ENCODE measurements at places on chromosomes 5 and 9.

DNA sequence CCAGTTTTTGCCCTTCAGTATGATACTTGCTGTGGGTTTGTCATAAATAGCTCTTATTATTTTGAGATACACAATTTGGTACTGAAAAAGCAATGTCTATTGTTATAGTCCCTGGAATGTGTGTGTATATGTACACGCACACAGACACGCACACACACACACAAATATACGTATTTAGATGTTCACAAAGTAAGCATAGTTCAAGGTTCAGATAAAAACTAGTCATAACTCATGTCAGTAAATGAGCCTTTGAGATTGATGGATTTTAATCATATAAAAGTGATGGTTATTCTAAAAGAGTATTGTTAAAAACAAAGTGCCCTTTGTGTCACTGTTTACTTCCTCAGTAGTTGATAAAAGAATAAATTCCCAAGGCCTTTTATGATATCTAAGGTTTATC lies 147.3 kb downstream of the PARP8 start:
- no peak for DNase-seq

DNA sequence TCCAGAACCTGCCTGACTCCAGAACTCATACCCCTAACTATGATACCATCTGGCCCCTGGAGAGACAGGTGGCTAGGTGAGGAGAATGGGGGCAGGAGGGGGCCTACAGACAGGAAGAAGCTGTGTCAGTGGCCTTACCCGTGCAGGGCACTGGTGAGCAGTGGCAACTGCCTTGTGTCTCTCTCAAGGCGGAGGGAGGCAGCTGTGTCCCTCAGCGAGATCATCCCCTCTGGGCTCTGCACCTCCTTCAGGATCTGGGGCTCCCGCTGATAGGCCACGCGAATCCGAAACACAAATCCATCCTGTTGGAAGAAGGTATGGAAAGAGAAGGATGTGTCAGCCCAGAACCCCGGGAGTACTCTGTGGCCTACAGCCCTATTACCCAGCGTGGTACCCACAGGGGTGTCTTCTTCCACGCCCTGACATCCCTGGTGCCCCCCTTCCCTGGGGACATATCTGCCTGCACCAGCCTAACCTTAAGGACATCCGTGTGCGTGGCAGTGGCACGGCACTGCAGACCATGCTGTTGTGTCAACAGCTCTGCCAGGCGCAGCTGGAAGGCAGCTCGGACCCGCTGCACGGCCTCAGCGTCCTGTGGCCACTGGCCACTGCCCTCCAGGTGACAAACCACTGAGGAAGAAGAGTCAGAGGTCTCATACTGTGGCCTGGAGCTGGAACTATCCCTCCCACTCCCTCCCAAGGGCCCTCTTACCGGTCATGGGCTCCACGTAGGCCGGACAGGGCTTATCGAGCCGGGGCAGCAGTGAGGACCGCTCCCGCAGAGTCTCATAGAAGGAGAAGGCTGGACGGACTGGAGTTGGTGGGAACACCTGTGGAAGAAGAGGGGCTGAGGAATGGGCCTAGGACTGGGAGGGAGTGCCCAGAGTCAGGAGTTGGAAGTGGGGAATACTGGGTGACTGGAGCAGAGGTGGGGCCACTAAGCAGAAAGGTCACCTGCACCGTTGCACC lies 7.8 kb downstream of the NOL6 start:
- no peak for DNase-seq

GRCh38 chr5:51908215-51908614 lies 525.0 kb downstream of the ISL1 start:
- no peak for DNase-seq

DNA sequence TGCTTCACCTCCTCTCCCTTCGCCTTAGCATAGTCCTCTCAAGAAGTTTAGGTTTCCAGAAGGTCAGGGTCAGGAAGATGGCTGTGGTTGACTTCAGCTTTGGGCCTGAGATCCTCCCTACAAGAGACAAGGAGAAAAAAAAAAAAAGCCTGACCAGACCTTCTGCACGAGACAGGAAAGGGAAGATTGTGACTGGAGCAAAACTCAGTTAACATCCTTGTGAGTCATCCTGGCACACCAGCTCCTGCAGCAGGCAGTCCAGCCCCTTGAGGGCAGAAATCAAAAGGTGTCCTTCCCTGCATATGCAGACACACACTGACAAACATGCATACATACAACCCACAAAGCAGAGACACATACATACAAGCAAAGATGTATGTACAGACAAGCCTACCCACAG lies 18.0 kb upstream of the ENHO start:
- DNase-seq, result no peak

DNA sequence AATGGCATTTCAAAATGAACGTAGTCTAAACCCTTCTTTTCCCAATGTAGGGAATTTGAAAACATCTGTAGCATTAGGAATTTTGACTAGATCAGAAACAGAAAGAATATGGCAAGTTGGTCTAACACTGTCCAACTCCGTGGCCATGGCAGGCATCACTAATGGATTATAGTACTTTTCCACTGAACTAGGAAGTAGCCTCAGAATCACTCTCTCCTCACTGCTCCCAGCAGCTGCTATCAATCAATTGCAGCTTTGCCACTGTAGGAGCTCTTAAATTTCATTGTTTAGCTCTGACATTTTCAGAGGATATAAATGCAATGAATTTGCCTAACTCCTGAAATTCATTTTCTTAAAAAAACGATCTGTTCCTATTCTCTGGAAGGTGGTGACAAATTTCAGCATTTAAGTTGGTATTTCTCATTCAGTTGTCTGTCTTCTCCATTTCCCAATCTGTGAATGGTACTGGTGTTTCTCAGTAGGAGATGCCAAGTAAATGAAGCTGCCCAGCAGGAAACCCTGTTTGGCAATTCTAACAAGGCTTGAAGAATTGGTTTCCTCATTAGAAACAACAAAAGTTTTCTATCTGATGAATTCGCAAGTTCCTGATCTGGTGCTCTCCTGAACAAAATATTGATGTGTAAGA lies 64.7 kb downstream of the TLR4 start:
- DNase-seq, result no peak

- no peak for DNase-seq
Observed at GRCh38 chr9:123742009-123742767, 187.7 kb downstream of the DENND1A start.

DNA sequence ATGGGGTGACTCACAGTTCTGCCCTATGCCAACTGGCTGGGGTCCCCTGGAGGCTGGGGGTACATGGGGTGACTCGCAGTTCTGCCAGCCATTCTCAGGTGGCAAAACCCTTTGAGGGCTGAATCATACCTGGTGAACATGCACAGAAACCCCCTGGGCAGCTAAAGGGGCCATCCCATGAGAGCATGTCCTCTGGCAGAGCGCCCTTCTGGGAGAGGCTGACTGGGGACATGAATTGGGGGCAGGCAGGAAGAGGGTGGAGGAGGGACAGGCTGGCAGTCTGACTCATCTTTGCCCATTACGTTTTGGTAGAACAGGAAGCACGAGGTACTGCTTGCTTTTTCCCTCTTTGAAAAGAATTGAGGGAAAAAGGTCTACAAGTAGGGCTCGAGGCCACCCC lies 16.7 kb downstream of the TRAF1 start:
- DNase-seq, result no peak

DNA sequence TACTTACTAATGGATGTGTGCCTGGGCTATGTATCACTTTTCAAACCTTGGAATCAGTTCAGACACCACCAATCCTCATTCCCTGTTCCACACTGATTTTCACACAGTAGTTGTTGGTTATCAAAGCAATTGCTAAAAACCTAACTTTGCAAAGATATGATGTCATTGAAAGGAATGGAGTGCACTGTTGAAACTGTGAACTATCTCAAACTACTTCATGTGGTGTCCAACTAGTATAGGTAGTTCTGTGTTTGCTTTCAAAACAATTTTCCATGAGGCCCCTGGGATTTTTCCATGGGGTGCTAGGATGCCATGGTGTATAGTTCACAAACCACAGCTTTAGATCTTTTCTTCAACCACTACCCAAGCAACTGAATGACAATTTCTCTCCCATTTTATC lies 17.8 kb downstream of the INIP start:
- DNase-seq, result no peak

- DNase-seq, result no peak
Observed at GRCh38 chr5:92364986-92365550, 982.0 kb upstream of the ARRDC3 start.

DNA sequence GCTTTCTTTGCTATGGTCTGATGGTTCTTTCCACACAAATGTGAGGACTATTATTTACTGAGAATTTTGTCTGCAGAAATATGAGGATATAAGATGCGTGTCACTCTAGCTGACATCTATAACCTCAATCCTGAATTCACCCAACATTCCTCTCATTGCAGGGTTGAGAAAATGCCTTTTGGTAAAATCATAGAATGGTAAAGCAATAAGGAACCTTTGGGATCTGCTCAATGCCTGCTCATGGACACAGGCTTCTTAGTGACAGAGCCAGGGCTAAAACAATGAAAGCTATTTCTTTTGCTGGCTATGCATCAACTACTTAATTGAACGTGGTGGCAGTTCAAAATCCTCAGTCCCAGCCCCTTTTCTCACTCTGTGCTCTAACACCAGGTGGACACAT lies 199.6 kb downstream of the GAS1 start:
- DNase-seq, result no peak

GRCh38 chr5:151318850-151319732 lies 15.5 kb upstream of the SLC36A3 start:
- DNase-seq, result no peak

GRCh38 chr9:860706-861105 lies 19.2 kb downstream of the DMRT1 start:
- no peak for DNase-seq

GRCh38 chr5:117486879-117487391 lies 912.3 kb upstream of the SEMA6A start:
- DNase-seq, result peak; percentile 60

- no peak for DNase-seq
Observed at GRCh38 chr5:53730943-53731342, 170.5 kb downstream of the NDUFS4 start.

GRCh38 chr9:36717276-36717675 lies 144.6 kb downstream of the MELK start:
- DNase-seq, result no peak

GRCh38 chr5:157729858-157730257 lies 1.4 kb upstream of the THG1L start:
- DNase-seq, result no peak
